Thoracic aorta (tissue), 2 donors: ENCODE measurements at places on chromosomes 3 and 15. TPM values are rescaled to one million over a fixed set of nuclear protein-coding genes. Genes with fewer than 3 reads are reported as not detected.

DNA sequence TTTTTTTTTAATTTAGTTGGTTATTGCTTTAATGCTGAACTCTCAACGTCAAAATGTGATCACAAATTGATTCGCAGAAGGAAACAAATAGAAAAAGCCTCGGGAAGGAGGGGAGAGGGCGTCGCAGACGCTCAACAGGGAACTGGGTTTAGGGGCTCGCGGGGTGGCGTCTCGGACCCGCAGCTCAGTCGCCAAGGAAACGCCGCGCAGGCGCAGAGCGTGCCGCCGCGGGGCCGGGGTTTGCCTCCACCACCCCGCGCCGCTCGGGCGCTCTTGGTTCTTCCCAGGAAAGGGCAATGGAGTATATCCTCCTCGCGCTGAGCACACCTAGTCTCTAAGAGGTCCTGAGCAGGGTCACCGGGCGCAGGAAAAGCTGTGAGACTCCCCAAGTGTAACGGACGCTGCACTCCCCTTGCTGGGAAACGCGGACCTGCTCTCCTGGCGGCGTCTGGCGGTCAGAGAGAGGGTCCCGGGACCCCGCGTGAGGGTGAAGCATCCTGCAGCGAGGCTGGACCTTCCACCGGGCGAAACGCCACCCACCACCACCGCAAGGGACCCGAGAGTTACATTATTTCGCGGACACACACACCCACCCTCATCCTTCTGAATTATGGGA is 753 bp downstream of the PLCH1 start:
- no peak for DNase-seq

GRCh38 chr3:81245501-81245900 is 515.9 kb downstream of the GBE1 start:
- DNase-seq, result no peak

GRCh38 chr3:119376758-119377157 is 82.6 kb downstream of the ARHGAP31 start:
- DNase-seq, result no peak

GRCh38 chr3:186149319-186149960 is 40.6 kb upstream of the ETV5 start:
- DNase-seq, result no peak

DNA sequence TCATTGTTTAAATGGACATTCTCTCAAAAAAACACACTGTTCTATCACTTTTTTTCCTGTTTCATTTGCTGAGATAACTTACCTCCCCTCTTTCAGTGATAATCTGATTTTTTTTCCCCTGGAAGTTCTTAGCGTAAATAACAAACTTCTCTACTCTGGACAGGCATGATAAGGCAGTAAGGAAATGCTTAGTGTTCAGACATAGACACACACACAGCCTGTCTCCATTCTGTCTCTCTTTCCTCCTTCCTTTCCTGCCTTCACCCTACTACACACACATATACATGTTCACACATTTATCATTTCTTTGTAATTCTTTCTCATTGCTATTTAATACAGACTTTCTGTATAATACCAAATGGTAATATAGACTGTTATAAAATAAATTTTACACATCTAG is 470.8 kb upstream of the ROBO1 start:
- DNase-seq, result no peak

DNA sequence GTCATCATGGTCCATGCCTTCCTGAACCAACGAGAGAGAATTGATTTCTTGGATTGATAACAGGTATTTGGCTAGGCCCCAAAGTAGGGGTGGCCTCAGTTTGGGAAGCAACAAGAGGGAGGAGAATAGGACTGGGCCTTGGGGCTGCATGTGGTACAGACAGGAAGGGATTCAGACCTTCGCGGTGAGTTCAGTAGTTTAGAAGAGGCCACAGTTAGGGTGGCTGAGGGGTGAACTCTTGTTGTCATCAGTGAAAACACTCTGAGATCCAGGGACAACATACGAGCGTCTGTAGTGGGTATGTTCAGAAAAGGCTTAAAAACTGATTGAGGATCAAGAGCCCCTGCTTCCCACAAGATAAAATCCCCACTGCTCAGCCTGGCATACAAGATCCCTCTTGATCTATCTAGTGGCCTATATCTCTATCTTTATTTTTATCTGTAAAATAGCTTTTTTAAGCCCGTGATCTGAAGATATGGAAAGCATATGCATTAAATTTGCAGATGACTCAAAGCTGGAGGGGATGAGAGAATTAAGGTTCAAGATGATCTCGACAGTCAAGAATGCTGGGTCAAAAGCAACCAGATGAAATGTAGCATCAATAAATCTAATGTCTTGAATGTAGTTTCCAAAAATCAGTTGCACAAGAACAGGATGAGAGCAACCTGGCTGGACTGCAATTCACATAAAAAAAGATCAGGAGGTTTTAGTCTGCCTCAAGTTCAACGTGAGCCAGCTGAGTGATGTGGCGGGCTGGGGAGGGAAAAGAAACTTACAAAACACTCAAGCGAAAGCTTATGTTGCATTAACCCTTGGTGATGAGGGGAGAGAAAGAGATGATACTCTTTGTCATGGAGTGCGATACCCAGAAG is 221.1 kb upstream of the TLE3 start:
- DNase-seq, result no peak

- no peak for DNase-seq
Observed at GRCh38 chr3:113297287-113297686, 85.9 kb downstream of the BOC start.

- DNase-seq, result no peak
Observed at GRCh38 chr3:182330646-182331045, 462.7 kb upstream of the ATP11B start.

GRCh38 chr15:63075015-63075983 is 32.8 kb downstream of the TPM1 start:
- no peak for DNase-seq

- peak; percentile 27 for DNase-seq
Observed at GRCh38 chr15:85485956-85486567, 105.7 kb downstream of the AKAP13 start.

GRCh38 chr3:127425505-127426443 is 137.9 kb upstream of the PRR20G start:
- DNase-seq, result no peak

DNA sequence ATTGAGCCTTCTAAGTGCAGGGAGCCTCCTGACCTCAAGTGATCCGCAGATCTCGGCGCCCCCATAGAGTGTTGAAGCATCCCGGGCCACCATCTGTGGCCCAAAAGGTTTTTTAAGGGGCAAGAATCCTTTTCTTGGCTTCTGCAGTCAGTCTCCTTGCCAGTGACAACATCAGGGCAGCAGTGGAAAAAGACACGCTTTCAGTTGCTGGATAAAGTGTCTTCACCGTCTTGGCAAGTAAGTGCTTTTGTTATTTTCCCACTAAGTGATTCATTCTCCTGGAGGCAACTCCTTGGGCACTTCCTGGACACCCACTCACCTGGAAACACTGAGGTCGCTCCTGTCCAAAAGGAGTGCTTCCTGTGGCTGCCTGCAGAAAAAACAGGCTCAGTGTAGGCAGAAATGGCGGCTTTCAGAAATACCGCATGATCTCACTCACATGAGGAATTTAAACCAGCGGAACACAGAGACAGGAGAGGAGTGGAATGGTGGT is 71.7 kb upstream of the ABHD2 start:
- DNase-seq, result no peak

DNA sequence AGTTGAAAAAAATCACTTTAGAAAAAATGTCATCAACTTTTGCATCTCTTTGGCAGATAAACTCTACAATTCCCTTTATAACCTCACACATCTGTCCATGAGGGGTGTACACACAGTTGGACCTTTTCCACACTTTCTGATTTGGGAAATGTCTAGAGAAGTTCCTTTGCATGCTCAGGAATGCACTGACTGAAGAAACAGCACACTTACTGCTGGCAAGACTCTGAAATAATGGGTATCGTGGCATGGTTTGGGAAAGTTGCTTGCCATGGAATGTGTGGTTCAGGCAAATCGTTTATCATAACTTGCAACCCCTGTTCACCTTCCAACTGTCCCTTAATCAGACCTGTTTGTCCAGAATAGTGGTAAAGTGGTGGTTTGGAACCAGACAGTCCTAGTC is 135.3 kb upstream of the TGFBR2 start:
- DNase-seq, result no peak

- no peak for DNase-seq
Observed at GRCh38 chr15:90644526-90644925, 72.6 kb upstream of the BLM start.

GRCh38 chr3:15102256-15102655 is 3.3 kb upstream of the RBSN start:
- peak; percentile 31 for DNase-seq

DNA sequence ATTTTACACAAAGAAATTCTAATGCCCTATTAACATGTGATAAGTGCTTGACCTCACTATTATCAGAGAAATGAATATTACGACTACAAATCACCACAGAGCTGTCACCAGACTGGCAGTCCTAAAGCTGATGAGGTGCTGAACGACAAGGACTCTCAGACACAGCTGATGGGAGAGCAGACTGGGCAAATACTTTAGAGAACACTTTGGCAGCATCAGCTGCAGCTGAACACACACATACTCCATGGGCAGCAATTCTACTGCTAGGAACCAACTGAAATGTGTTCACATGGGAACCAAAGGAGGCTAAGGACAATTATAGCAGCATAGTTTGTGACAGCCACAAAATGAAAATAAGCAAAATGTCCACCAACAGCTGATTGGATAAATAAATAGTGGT is 45.5 kb downstream of the SUSD5 start:
- DNase-seq, result no peak

DNA sequence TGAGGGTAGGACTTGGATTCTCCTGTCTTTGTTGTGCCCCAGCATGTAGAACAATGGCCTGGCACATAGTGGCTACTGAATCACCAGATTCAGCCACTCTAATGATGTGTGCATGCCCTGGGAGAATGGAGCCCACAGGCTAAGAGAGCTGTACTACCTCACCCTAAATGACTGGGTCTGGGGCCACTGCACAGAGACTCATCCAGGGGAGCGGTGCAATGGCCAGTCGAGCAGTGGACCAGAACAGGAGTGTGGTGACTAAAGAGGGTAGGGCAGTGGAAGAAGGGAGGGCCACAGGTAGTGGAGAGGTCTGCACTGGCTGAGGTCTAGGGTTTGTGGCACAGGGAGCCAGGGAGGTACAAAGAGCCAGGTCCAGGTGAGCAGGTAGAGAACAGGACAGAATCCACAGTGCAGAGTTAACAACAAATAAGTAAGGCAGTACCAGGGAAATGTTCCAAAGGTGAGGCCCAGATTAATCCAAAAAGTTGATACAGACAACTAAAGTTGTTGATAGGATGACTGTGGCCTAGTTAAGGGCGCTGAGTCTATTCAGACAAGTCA is 142.7 kb upstream of the ATP11B start:
- DNase-seq, result no peak

- no peak for DNase-seq
Observed at GRCh38 chr15:99999282-100000070, 266.2 kb upstream of the LYSMD4 start.

- DNase-seq, result no peak
Observed at GRCh38 chr3:119352034-119352609, 57.9 kb downstream of the ARHGAP31 start.

GRCh38 chr15:31457161-31457560 is 130.5 kb downstream of the KLF13 start:
- DNase-seq, result no peak

DNA sequence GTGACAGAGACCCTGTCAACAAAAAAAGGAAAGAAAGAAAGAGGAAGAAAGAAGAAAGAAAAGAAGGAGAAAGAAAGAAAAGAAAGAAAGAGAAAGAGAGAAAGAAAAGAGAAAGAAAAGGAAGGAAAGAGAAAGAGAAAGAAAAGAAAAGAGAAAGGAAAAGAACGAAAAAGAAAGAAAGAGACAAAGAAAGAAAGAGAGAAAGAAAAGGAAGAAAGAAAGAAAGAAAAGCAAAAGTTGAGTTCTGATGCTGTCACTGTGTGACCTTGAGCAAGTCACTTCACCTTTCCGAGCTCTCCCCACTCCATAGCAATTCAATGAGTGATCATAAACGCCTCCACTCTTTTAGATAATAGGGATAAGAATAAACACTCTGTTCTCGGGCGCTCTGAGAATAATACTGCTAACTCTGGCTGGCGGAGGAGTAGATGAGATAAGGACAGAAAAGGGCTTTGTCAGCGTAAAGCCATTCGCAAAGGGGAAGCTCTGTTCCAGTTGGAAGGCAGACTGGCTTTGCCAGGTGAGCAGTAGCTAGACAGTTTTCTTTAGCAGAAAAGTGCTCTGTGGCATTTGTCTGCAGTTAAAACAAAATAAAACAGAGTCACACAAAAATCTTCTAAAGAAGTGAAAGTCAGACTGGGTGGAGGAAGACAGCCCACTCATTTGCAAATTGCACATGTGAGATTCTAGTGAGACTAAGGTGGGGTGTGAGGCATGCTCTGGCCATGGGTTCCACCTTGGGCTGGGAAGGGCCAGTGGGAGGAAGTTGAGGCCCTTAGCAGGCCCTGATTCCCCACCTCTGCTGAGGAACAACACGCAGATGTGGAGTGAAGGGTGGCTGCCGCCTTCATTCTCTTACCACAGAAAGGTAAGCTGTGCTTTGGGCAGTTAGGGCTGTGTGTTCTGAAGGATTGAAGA is 9.6 kb upstream of the FLNB start:
- DNase-seq, result no peak

DNA sequence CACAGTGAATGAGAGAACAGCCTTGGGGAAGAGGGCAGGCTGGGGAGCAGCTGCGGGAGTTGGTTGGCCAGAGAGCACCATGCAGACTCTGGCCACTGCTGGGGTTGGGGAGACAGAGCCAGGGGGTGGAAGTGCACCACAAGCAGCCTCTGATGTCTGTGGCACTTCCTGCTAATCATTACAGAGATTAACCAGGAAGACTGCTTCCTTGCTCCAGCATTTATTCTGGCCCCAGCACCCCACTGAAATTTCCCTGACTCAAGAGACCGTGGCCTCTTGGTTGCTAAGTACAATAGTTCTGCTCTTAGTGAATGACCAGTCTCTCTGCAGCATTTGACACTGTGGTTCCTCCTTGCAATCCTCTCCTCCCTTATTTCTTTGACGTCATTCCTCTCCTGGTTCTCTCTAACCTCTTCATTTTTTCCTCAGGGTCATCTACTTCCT is 266.2 kb upstream of the ROPN1 start:
- no peak for DNase-seq

GRCh38 chr3:85360742-85361387 is 402.1 kb downstream of the CADM2 start:
- no peak for DNase-seq

GRCh38 chr15:49315391-49315823 is 107.6 kb upstream of the FGF7 start:
- no peak for DNase-seq

GRCh38 chr15:37053166-37053565 is 47.2 kb downstream of the MEIS2 start:
- no peak for DNase-seq

The PP2D1 gene
- total RNA-seq, result not detected

The RBMS3 gene
- 149 TPM for total RNA-seq

The TMC3 gene
- total RNA-seq, result 0.54 TPM

The LRRC34 gene
- 5.1 TPM for total RNA-seq

The SLC9A9 gene
- total RNA-seq, result 60.1 TPM

The ONECUT1 gene
- total RNA-seq, result not detected

The CD200 gene
- 42.2 TPM for total RNA-seq

The EPB42 gene
- not detected for total RNA-seq

The CPNE4 gene
- total RNA-seq, result 0.54 TPM

The SQOR gene
- total RNA-seq, result 57.0 TPM
